ENCODE measurements at places on chromosomes 3 and 15. TPM values are rescaled to one million over a fixed set of nuclear protein-coding genes. Genes with fewer than 3 reads are reported as not detected.

CFAP100 gene
- total RNA-seq: not detected

ARMC8 gene
- total RNA-seq: 49.5 TPM

DAZL gene
- 0.14 TPM for total RNA-seq

ARGFX gene
- not detected for total RNA-seq

ZCWPW2 gene
- total RNA-seq: 0.72 TPM

CAPN3 gene
- 2.0 TPM for total RNA-seq
